ENCODE measurements at places on chromosomes 2 and 18.

GRCh38 chr2:167972746-167973145 is 274.6 kb downstream of the STK39 start:
- no peak for DNase-seq

GRCh38 chr2:157395811-157396210 is 48.1 kb downstream of the CYTIP start:
- DNase-seq: no peak

DNA sequence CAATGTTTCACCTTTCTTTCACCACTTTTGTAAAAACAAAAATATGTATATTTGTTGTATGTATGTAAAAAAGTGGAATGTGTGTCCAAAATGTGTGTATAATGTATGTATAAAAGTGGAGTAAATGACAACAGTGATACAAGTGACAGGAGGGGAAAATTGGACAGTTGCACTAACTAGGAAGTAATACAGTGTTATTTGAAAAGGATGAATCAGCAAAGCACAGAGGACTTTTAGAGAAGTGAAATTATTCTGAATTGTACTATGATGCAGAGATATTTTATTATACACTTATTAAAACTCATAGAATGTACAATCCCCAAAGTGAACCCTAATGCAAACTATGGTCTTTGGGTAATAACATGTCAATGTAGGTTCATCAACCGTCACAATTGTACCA is 331.3 kb upstream of the CNTNAP5 start:
- no peak for DNase-seq

- no peak for DNase-seq
Observed at GRCh38 chr2:80519699-80520291, 215.2 kb upstream of the LRRTM1 start.

DNA sequence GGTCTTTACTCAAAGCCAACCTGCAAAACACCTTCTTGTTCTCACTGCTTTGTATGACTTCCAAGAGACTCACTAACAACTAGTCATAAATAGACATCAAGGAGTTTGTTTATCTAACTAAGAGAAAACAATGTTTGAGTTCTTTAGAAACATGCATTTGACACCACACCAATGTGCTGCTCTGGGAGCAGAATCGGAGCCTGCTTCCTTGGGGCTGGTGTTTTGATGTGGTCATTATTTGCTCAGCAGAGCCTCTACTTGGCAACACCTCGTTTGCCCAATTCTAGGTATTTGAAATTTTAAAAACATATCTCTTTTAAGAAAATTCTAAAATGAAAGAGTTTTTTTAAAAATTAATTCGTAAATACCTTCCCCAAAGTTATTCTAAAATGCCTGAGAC is 167.5 kb downstream of the BCL2 start:
- DNase-seq: no peak

DNA sequence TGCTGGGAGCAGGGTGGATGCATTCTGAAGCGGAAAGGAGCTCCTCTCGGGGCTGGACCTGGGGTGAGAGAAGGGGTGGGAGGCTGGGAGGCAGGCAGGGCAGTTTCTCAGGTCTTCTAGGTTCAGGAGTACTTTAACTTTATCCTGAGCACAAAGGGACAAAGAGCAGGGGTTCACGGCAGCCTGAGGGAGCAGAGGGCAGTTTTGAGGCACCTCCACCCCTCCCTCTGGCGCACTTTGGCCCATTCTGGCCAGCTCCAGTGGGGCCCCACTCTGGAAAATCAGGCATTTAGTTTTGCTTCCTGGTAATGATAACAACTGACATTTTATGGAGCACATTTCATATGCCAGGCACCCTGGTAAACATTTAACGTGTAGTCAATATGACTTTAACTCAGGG is 14.3 kb downstream of the B3GNT7 start:
- no peak for DNase-seq

GRCh38 chr2:118122594-118123281 is 34.5 kb downstream of the INSIG2 start:
- DNase-seq: no peak

DNA sequence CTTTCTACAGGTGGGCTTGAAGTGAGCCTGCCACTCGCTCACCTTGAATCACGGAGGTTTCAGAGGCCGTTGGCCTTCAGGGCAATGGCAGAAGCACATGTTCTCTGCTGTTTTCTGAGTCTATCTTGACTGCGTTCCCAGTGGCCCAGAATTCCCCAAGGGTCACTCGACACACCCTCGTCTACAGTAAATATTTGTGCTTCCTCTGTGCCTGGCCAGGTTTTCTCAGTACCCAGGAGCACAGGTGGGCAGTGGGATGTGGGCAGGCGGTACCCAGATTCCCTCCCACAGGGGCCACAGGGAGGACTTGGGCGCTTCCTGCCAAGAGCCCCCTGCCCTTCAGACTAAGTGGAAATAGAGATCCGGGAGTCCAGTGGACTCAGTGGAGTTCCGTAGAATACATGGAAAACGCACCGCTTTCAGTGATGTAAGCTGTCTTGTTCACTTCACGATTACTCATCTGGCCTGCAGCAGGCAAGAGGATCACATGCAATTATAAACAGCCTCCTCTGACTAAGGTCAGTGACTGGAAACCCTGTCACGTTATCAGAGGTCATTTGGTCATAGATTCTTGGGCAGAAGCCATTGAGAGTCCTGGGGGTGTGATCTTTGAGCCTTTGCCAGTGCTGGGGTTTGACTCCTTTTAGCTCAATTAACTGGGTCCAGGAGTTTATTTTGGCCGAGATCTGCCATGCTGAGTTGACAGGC is 179.8 kb downstream of the NEDD4L start:
- no peak for DNase-seq

DNA sequence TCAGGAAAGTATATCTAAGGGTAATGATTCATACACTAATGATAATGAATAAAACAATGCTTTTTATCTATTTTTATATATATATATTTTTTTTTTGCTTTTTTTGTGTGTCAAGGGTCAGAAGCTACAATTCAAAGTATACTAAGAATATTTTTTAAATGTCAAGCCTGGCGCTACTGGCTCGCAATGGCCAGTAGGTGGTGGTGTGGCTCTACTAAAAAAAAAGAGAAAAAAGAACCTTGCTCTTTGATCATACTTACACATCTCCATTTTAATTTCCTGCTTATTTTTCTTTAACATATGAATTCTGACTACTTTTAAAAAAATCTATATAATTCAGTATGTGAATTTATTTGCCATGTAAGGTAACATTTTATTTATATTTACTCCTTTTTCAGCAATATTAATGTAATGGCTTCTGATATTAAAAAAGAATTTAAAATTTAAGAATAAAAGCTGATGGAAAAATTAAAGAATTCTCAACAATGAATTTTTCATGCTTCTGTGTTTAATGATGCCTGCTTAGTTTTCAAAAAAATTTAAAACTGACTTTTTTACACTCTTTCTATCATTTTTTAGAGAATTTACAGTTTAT is 232.9 kb downstream of the GULP1 start:
- DNase-seq: no peak

DNA sequence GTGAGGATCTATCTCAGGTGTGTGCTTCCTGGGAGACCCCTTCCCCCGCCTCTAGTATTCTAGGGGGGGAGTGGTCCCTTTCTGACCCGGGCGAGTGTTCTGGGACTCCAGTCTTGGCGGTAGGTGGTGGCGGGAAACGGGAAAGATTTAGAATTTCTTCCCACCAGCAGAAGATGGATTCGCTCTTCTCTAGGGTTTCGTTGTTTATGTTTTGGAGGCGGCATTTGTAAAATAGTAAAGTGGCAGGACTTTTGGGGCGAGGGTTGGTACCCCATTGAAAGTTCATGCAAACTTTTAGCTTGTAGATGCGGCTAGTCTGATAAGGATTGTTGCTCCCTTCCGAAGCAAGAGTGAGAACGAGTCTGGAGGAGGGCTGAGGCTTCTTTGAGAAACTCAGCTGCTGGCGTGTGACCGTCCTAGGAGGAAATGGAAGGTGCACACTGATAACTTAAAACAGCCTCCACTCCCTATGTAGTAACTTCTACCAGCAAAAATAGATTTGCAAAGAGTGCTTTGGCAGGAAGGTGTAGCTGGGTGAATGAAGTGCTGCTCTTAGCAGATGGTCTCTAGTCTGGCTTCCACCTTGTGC is 412 bp downstream of the GPD2 start:
- DNase-seq: no peak

DNA sequence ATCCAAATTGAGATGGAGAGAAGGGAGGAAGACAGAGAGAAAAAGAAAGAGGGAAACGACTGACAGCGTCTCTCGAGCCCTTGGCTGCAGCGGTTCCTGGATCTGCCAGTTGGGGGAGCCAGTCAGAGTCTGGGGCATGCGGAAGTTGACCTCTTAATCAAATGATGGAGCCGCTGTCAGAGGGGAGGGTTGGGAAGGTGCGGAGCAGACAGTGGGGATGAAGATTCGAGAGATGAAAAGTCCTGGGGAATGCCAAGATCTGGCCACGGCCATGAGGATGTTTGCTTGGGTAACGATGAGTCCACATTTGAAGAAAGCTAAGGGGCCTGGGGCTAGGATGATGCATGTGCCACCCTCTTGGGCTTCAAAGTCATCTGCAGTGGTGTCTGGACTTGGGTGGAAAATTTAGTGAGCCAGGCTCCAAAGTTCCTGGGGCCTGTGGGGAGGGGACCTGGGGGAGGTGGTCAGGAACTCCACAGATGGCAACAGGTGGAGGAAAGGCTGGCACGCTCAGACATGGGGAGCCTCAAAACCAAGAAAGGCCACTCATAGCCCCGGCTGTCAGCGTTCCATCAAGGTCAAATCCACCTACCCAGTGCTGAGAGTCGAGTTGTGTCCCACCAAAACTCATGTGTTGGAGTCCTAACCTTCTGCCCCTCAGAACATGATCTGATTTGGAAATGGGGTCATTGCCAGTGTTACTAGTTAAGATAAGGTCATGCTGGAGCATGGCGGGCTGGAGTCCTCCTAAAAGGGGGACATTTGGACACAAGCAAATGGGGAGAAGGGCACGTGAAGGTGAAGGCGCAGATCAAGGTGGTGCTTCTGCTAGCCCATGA is 200.1 kb downstream of the NDUFA10 start:
- DNase-seq: no peak

DNA sequence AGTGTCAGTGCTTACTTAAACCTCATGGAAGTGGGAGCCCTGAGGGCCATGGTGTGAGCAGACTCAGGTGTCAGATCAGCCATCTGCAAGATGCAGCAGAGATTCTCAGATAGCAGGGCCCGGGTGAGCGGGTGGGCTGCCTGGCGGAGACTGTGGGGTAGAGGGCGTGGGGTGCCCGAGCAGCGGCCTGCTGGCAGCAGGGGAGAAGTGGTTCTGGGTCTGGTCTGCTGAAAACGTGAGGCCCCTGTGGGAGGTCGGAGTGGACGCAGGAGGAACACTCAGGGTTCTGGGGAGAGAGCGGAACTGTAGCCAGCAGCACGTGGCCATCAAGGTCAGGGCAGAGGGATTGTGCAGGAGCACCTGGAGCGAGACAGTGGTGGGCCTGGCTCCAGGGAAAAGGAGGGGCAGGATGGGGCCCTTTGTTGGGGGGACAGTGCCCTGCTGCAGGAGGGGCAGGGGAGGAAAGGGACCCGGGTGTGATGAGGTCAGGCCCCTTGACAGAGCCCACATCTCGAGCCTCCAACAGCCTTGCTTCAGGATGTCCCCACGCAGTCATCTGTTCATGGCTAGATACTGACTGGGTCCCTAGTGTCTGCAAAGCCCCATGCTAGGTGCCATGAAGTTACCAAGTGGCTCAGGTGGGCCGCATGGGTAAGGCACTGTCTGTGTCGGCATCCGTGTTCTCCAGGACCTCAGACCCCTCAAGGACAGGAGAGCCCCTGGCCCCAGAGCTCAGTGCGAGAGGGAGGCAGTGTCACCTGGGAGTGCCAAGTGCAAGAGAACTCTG is 2.7 kb upstream of the ESPNL start:
- no peak for DNase-seq

DNA sequence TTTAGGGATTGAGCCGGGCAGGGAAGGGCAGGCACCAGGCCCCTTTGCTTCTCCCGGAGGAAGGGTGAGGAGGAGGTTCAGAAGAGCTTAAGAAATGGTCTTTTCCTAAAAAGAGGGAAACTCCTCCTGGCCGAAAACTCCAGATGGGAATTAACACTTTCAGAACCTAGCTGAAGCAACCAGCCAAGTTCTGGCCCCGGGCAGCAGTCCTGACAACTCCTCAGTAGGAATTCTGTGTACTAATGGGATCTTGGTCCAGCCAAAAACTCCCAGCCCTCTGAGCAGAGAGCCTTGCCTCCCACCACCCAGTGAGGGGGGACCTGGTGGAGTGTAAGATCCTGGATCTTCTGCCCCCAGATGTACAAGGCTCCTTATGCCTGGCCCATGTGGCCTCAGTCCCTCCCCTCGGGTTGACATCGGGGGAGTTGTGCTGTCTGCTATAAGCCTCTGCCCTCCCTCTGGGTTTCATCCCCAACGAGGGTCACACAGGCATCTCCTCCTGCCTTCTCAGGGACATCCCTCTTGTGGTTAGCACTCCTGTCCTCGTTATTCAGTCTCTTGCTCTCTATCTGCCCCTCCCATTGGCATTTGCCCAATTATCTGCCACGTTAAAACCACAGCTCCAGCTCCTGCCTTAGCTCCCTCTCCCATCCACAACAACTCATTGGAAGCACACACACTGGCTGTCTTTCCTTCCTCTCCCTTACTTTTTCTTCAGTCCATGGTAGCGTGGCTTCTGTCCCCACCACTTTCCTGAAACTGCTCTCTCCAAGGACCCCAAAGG is 184.6 kb downstream of the CYP26B1 start:
- no peak for DNase-seq

DNA sequence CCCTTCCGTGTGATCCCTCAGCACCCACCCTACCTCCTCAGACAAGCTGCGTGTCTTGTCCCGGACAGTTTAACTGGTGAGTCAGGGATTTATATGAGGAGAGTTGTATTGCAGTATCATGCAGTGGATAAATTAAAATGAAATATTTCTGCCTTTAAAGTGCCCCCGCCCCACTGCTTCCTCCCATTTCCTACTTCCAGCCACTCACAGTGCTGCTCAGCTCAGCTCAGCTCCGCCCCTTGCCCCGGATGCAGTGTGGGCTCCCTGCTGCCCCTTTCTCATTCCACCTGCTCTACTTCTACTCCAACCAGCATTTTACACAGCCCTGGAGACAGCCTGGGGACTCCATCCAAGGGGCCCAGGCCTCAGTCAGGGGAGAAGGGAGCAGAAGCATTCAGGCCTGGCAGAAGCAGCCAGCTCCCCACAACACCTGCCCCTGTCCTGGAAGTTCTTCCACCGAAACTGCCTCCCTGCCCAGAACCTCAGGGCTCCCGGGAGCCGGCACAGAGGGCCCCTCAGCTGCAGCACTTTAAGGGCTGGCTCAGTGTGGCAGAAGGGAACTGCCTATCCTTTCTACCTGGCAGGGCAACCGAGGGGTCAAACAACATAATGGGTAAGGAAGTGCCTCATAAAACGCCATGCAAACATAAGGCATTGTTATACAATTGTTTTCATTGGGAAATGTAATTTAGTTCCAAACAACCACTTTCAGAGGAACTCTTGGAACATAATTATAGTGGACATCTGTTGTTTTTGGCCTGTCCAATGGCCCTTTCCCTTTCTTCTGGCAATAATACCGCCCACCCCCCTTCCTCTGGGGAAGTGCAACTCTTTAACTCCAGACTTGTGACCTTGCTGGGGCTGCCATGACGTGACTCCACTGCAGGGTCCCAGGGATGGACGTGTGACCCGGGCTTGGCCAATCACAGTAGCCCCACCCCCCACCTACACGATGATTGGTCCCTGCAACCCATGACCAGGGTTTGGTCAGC is 102.3 kb downstream of the LIPG start:
- no peak for DNase-seq

GRCh38 chr2:238511614-238511950 is 84.9 kb downstream of the ASB1 start:
- no peak for DNase-seq

Measured in stimulated activated CD8-positive, alpha-beta memory T cell treated with anti-CD3 and anti-CD28 coated beads, Interleukin-12 subunit alpha, Interleukin-12 subunit beta, amount 100 ng/mL, for 4 hours (primary cell).